ENCODE measurements at places on chromosomes 5 and 9. TPM values are rescaled to one million over a fixed set of nuclear protein-coding genes. Genes with fewer than 3 reads are reported as not detected.

DNA sequence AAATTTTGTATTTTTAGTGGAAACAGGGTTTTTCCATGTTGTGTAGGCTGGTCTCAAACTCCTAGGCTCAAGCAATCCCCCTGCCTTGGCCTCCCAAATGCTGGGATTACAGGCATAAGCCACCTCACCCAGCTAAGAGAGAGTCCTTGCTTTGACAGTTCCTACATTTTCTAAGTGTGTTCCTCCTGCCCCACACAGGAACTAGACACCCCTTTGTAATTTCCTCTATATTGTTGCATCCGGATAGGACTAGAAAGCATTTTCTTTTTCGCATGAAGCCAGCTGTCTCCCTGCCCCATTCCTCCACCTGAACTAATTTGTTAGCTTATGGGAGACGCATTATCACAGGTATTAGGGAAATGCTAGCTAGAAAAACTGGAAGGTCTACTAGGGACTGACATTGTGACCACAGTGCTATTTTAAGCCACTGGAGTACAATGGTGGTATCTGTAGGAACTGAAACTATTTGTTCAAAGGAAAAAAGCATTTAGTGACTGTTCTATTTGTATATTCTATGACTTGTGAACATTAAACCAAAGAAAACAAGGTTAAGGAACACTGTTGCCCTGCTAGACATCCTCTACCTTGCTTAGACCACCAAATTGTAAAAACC, 214.1 kb downstream of the SMARCA2 start:
- no peak overlapping the region for H3K4me3 ChIP-seq
- no peaks in the 10 kb centered on the region for H3K4me1 ChIP-seq
- H3K27ac ChIP-seq, result no peak overlapping the region
- no peaks in the 10 kb centered on the region for H3K27me3 ChIP-seq
- H3K36me3 ChIP-seq, result no peaks in the 10 kb centered on the region

GRCh38 chr5:17895288-17896033, 261.2 kb downstream of the TAF11L14 start:
- H3K4me1 ChIP-seq, result no peaks in the 10 kb centered on the region
- DNase-seq, result no peak

GRCh38 chr9:85909390-85909789, 31.6 kb upstream of the NAA35 start:
- DNase-seq, result no peak
- H3K4me1 ChIP-seq, result no peaks in the 10 kb centered on the region
- no peaks in the 10 kb centered on the region for H3K27me3 ChIP-seq
- H3K27ac ChIP-seq, result no peak overlapping the region

PCDHB16 gene
- total RNA-seq, result 5.1 TPM

FSD1L gene
- 13.2 TPM for total RNA-seq

SLC6A19 gene
- 2.2 TPM for total RNA-seq
